SW 1271 (cell line): ENCODE measurements at places on chromosomes 11 and 22.

DNA sequence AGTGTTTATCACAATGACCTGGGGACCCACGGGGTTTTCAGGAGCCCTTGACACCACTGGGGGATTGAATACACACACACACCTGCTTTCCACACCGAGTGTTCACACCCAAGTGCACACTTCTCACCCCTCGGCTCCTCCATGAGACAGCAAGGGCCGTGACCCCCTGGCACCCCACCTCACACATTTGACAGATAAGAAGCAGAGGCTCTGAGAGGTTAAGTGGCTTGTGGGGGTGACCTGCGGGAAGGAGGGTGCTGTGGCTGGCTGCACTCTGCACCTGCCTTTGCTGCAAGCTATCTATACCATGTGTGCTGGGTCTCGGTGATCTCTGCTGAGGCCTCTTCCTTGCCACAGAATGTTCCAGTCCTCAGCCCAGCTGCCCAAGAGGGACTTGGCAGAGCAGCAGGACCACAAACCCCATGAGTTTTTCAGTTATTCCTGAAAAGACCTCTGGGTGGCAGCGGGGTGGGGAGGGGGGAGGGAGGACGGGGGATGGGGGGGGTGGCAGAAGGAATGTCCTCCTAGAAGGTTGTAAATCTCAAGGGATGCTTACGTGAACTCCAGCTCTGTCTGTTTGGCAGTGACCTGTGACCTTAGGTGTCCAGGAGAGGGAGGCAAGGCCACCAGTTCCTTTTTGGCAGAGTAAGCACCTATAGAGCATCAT, 47.9 kb upstream of the RFPL3 start:
- DNase-seq = no peak

DNA sequence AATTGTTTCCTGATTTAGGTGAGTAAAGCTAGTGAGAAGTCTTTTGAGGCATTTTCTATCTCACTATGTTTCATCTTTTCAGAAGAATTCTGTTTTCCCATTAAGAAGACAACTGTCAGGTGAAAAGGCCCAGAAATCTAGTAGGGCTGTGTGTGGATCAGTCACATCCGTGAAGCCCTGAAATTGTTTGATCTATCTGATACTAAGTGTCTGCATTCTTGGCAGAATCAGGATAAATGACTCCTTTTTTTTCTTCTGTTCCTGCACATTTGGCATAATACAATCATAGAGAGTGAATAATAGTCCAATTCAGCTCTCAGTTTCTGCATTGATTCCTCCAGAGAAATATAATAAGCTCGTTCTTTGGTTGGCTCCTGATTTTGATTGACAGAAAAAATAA, 208.3 kb downstream of the NAV2 start:
- DNase-seq = no peak

GRCh38 chr11:70142221-70142875, 60.7 kb upstream of the FADD start:
- DNase-seq = no peak

DNA sequence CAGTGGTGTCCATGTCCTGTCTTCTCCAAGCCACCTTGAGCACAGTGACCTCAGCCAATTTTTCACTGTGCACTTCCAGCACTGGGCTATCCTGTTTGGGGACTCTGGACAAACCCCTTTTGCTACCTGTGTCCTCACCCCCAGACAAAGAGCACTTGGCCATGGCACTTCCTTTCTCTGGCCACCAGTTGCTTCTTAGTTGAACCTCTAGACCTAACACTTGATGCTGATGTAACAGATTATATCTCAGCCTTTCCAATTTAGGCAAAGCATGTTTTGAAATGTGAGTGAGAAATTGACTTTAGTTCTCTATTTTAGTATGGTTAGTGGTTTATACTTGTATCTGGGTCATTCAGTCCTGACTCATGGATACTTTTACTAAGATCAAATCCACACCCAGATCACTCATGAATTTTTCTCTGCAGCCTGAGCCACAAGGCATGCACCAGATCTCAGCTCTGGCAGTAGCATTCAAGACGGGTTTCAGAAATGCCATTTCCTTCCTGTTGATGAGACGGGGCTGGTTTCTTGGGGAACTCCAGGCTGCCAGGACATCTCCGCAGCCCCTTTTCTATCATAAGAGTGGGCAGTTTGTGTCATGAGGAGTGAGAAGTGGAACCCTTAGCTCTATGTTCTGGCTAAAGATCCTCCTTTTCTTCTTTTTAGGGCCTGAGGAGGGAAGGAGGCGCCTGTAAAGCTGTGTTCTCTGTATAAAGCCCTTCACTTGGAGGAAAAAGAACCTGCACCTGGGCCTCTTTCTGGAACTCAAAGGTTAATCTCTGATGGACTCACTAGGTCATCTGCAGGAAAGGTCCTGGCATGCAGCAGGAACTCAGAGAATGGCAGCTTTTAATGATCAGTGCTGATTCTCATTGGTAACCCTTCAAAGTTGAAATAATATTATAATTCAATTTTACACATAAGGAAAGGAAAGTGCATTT, 185.6 kb upstream of the TENM4 start:
- no peak for DNase-seq

- DNase-seq = peak; percentile 69
These were observed 79.0 kb downstream of the AASDHPPT start for GRCh38 chr11:106156290-106156937.

- no peak for DNase-seq
These were observed 29.2 kb downstream of the C11orf24 start for GRCh38 chr11:68242616-68243015.
